ENCODE measurements at places on chromosomes 13 and 19.
A peak's percentile ranks its signal among the peaks of the same experiment; 100 is the strongest.

GRCh38 chr13:73657821-73658540 lies 476.2 kb downstream of the KLF12 start:
- no peak for DNase-seq

- DNase-seq = no peak
Measured at GRCh38 chr19:55443045-55443823, at the start of gene SHISA7. Gene SHISA7 (minus strand): TSS chr19:55443300. CDS start chr19:55442863, 437 bp downstream.

DNA sequence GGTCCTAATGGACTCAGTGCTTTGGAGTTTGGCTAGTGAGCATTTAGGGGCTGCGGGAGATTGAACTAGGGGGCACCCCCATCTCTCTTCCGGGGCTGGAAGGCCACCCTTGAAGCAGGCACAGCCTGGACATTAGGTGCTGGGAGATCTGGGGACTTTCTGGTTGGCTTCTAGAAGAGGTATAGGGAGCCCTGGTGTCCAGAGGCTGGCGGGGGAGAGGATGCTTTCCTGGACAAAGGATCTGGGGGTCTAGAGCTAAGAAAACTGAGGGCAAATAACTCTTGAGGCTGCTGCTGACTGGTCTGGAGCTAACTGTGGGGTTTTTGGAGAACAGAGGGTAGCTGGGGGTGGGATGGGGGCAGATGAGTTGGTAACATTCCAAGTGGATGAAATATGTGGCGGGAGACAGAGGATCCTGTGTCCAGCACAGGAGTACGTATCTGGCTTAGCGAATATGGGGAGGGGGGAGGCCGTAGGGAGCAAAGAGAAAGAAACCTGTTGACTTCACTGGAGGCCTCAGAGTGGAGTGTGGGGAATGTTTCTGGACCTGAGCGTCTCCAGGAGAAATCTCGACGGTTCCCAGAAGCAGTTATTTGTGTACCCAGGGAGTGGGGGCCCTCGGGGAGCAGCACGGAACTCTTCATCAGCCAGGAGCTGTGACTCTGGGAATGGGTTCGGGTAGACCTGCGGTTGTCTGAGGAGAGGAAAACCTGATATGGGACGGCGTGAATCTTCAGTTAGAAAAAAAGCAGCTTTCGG lies 1.4 kb downstream of the HNRNPUL1 start:
- DNase-seq = no peak

- DNase-seq = no peak
Measured at GRCh38 chr19:11268783-11269267, 6.5 kb upstream of the DOCK6 start.

- DNase-seq = no peak
Measured at GRCh38 chr19:5899728-5900526, 3.7 kb downstream of the NDUFA11 start.

GRCh38 chr13:60431108-60431700 lies 34.2 kb downstream of the TDRD3 start:
- no peak for DNase-seq

DNA sequence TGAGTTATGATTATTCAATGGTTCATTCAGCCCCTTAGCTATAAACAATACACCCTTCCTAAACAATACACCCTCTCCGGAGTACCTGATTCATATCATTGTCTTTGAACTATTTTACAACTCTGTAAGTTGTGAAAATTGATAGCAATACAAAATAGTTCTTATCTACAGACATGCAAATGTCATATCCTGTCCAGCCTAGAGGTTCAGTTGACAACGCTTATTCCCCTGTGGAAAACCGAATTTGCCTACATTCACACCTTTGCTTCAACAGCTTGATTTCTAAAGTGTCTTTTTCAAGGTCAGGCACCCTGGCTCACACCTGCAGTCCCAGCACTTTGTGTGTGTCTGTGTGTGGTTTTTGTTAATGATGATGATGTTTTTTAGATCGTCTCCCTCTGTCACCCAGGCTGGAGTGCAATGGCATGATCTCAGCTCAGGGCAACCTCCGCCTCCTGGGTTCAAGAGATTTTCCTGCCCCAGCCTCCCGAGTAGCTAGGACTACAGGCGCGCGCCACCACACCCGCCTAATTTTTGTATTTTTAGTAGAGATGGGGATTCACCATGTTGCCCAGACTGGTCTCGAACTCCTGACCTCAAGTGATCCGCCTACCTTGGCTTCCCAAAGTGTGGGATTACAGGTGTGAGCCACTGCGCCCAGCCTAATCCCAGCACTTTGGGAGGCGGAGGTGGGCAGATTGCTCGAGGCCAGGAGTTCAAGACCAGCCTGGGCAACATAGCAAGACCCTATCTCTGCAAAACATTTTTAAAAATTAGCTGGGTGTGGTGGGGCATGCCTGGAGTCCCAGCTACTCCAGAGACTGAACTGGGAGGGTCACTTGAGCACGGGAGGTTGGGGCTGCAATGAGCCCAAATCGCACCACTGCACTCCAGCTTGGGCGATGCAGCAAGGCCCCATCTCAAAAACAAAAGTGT lies 9.6 kb downstream of the C19orf53 start:
- no peak for DNase-seq

DNA sequence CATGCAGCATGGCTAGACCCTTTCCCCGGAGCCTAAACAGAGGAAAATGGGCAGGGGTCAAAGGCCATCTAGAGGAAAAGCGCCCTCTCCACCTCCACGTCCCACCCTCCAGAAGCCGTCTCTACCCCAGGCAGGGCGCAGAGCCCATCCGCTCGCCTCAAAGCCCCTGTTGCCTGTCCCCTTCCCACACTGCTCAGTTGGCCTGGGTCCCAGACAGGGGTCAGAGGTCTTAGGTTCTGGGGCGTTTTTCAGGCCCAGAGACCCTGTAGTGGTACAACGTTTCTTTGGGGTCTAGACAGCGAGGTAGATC lies 285 bp downstream of the TMEM143 start:
- no peak for DNase-seq

GRCh38 chr13:69319656-69320055 lies 788.0 kb upstream of the ATXN8OS start:
- DNase-seq = no peak

- DNase-seq = no peak
Measured at GRCh38 chr13:27011661-27012060, 159.9 kb downstream of the USP12 start.

- DNase-seq = no peak
Measured at GRCh38 chr13:44843403-44843802, 145.9 kb downstream of the NUFIP1 start.

- DNase-seq = no peak
Measured at GRCh38 chr13:75839406-75839805, 203.3 kb downstream of the LMO7 start.

GRCh38 chr19:48196933-48197665 lies 26.6 kb downstream of the ZSWIM9 start:
- no peak for DNase-seq

DNA sequence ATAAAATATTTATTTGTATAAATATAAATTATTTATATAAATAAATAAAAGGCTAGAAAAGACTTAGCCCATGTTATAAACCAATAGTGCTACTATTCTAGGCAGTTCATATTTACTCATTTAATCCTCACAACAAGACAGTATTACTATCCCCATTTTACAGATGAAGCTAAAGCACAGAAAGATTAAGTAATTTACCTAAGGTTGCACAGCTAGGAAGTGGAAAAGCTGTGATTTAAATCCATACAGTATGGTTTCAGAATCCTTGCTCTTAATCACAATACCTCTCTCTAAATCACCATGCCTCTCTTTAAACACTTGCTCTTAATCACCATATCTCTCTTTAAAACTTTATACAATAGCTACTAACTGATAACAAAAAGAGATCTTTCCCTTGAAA lies 13.8 kb downstream of the SPRYD7 start:
- DNase-seq = no peak

- DNase-seq = peak; percentile 63
Measured at GRCh38 chr19:44723952-44724319, 24.6 kb upstream of the BCL3 start.

DNA sequence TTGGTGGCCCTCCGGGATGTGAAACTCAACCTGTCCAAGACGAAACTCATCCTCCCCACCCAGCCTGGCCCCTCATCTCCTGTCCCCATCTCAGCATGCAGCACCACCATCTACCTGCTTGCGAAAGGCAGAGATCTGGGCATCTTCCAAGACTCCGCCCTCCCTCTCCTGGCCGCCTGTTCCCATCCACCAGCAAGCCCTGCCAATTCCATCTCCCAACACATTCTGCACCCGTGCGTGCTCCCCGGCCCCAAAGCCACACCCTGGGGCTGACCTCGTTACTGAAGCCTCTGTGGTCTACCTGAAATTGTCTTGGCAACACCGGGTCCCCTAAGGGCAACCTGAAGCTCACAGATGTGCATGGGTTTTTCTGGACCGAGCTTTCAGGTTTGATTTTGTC lies 13.2 kb upstream of the CAMSAP3 start:
- DNase-seq = no peak

DNA sequence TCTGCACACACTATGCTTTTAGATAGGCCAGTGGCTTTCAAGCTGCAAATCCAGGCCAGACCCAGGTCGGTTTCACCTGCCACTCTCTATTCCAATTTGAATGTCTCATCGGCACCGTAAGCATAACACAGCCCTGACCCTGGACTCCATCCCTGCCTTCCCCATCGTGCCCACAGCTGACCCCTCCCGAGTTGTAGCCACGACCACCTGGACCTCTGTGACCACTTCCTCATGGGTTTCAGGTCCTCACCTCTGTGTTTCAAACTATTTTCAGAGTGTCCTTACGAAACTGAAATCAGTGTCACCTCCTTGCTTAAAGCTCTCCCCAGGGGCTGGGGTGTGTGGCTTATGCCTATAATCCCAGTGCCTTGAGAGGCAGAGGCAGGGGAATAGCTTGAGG lies 9.0 kb upstream of the HSH2D start:
- DNase-seq = no peak

- DNase-seq = no peak
Measured at GRCh38 chr13:32666990-32667571, 80.8 kb downstream of the PDS5B start.

DNA sequence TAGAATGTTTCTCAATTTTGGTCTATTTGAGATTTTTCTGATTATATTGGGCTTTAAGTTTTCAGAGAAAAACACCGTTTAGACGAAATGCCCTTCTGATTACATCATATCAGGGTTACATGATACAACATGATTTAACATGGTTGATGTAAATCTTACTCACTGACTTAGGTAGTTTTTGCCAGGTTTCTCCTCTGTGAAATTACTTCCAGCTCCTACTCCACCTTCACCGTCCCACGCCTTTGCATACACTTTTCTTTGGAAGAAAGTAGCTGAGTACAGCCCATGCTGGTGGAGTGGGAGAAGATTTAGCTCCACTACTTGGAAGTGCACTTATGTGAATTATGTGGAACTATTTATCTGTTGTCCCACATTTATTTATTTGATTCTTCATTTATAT lies 433.2 kb upstream of the KLHL1 start:
- DNase-seq = no peak

GRCh38 chr13:25455146-25455545 lies 83.4 kb downstream of the ATP8A2 start:
- DNase-seq = no peak

DNA sequence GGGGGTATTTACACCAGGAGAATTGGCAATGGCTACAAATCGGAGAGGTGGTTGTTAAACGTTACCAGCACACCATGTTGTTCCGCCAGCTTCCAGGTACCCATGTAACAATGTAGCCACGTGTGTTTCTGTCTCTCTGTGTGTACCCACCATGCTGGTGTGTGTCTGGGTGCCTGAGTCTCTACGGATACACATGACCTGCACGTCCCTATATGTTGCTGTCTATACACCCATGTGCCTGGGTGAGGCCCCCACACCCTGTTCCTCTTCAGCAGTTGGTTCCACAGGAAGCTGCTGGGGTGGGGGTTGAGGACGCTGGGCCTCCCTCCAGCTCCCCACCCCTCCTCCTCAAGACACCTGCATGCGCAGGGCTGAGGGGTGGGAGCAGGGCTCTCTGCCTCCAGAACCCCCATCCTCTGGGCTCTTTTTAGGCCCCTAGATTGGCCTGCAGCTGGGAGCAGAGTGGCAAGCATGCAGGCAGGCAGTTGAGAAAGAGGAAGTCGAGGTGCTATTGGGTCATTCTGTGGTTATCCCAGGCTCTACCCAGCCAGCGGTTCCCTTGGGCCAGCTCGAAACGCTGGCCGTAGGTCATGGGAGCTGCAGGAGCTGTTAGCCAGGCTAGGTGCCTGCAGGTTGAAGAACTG lies at the start of gene ARHGEF18:
TSS of gene ARHGEF18 (plus strand) at position 351 of the 644 bp plus-strand sequence. CDS start 13,954 bp downstream, outside the sequence.
- DNase-seq = peak; percentile 24

GRCh38 chr13:53241891-53242348 lies 213.3 kb downstream of the OLFM4 start:
- no peak for DNase-seq

DNA sequence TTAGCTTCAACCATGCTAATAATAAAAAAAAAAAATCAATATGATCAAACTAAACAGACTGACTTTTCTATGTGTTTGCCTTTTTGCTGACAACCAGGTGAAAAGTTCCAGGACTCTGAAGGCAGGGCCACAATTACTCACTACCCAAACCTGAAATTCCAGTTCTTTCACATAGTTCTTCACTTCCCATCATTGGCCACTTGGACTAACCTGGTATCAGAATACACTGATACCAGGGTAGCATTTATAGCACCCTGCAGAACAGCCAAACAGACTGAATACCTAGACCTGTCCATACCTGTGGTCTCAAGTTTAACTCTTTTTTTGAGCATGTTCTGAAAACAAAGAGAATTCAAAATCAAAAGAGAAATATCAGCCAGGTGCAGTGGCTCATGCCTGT lies 25.1 kb downstream of the ELF1 start:
- no peak for DNase-seq

GRCh38 chr19:10299545-10300458 lies 9.8 kb downstream of the ZGLP1 start:
- no peak for DNase-seq

DNA sequence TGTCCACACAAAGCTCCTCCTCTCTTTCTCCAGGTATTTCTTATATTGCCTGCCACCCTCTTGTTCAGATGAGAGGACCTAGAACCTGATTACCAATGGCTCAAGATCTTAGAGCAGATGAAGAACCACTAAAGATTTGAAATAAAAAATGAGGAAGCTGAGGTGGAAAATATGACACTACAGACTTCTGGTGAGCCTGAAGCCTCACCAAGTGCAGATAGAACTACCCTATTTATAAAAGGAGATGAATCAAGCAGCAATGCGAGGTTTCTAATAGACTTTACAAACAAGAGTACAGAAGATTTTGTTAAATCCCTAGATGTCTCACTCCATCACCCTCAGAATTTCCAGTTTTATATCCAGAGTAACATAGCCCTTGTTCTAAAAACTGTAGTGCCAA lies 345.8 kb downstream of the TBC1D4 start:
- no peak for DNase-seq
